ENCODE measurements at places on chromosomes 6 and 20.

GRCh38 chr20:23641936-23642751 is 4.4 kb upstream of the CST3 start:
- DNase-seq: no peak

DNA sequence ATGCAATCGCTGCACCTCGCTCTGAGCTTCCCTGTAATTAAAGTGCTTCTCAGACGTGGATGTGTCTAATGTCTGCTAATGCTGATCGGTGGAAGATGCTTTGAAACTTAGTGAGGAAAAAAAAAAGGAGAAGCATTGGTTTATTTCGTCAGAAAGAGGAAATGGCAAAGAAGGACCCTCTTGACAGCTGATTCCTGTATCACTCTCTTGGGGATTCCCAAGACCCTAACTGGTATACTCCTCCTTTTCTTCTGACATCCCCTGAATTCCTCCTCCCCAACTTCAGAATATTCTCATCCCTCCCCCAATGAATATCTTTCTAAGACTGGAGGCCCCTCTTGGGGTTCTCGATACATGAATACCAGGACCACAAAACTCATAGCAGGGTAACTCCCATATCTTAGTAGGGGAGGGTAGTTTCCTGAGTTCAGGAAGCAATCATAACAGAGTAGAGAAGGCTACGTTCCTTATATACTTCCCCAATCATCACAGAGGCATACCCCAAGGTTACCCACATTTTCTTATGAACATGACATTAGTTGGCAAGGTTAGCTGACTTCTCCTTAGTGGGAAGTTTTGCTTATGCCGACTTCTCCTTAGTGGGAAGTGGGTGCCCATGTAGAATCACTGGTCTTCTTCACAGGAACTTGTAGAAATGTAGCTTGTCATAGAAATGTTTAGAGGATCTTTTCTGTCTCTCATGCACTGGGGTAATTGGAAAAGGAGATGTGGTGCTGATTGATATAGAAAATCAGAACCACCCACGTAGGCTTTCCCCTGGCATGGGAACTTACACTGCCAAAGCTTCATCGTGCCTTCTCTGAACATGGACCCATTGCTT is 63.8 kb upstream of the ATXN1 start:
- DNase-seq: no peak

DNA sequence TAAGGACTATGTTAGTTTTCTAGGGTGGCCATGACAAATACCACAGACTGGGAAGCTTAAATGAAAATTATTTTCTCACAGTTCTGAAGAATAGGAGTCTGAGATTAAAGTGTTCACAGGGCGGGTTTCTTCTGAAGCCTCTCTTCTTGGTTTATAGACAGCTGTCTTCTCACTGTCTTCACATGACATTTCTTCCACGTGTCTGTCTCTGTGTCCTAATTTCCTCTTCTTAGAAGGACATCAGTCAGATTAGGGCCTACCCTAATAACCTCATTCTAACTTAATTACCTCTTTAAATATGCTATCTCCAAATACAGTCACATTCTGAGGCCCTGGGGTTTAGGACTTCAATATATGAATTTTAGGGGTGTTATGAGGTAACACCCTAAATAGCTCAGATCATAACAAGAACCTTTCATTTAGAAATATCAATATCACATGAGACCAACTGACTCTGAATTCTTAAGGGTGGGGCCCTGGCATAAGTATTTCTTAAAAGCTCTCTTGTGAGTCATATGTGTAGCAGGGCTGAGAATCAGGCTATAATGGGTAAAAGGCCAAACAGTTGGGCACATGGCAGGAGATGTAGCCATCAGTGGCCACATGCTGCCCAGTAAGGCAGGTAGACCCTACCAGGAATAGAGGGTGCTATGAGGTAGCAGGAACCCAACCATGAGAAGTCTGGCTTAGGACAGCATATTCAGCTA is 62.0 kb upstream of the TENT5A start:
- DNase-seq: no peak

DNA sequence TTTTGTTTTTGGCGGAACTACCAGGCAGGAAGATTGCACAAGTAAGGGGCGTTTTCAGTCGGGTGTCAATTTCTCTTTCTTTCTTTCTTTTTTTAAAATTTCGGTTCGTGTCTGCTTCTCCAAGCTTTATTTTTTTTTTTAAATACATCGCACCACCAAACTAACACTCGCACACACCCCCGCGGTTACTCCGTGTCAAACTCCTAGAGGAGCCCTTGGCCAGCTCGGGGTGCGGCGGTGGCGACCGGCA is 338 bp downstream of the UTRN start:
- DNase-seq: no peak

- no peak for DNase-seq
These were observed 53.6 kb upstream of the FRMD1 start for GRCh38 chr6:168132531-168133167.

DNA sequence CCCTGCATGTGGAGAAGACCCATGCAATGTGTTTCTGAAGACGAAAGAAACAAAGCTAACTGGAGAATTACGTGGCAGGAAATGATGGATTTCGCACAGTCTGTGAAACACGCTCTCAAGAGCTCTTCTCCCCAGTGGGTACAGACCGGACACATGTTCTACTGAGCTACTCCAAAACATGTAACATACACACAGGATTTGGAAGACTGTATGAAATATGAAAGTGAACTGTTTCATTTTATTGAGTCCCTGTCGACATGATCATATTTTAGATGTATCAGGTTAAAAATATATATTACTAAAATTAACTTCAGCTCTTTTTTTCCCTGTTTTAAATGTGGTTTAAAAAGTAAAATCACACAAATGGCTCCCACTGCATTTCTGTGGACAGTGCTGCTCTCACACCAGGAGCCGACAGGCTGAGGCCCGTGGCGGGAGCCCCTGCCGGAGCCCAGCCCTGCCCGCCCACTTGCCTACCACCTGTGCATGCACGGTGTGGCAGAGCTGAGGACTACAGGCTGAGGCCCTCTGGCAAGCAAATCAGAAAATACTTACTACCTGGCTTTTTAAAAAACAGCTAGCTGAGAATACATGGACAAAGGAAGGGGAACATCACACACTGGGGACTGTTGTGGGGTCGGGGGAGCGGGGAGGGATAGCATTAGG is 58.9 kb upstream of the NXT1 start:
- DNase-seq: no peak

DNA sequence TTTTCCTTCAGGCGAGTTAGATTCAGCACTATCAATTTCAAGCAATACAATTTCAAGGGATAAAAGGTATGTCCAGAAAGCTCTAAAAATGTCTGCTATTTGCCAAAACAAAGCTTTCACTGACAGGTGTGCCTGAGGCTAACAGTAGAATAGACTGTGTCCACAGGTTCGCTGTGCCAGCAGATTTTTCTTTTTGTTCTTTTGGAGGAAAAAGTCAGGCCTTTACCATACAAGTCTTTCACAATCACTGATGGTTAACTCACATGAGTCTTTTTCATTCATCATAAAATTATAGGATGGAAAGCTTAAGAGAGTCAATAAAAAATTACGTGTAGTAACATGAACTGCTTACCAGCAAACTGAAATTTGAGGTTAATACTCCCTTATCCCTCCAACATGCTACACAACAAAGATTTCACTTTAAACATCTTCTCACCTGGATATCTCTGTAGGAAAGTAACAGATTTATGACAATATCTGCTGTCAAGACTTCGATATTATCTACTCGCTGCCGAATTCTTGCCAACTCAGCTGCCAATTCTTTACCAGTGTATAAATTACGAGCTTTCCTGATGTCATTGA is 95.4 kb downstream of the MAP3K5 start:
- DNase-seq: no peak

GRCh38 chr20:63133481-63134091 is 82.3 kb downstream of the YTHDF1 start:
- no peak for DNase-seq

DNA sequence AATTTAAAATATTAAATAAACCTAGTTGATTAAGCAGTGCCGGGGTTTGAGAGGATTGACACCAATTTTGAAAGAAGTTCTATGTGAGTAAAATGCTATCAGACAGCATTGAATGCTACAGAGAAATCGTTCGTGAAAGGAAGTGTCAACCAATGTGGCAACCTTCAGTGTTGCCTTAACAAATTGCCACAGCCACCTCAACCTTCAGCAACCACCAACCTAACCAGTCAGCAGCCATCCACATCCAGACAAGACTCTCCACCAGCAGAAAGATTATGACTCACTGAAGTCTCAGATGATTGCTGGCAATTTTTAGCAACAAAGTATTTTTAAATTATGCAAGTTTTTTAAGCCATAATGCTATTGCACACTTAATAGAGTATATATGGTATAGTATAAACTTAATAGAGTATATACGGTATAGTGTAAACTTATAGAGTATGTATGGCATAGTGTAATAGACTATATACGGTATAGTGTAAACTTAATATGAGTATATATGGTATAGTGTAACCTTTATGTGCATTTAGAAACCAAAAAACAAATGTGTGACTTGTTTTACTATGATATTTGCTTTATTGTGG is 65.3 kb upstream of the ID4 start:
- DNase-seq: no peak

- DNase-seq: no peak
These were observed 1277.2 kb downstream of the GRIK2 start for GRCh38 chr6:102670735-102671134.

DNA sequence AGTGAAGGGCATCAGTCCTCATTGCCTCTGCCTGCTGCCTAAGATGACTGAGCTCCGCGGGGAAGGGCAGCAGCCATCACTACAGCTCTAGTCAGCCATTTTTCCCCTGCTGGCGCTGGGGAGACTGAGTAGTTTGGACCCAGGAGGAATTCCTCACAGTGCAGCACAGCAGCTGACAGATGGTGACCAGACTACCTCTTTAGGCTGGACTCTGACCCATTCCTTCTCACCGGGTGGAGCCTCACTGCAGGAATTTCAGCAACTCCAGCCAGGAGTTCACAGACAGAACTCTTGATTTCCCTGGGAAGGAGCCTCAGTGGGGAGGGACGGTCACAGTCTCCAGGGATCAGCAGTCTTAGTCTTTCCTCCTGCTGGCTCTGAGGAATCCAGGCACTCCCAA is 492.0 kb upstream of the MMS22L start:
- DNase-seq: no peak

GRCh38 chr6:88143421-88144157 is 22.6 kb downstream of the CNR1 start:
- DNase-seq: no peak

DNA sequence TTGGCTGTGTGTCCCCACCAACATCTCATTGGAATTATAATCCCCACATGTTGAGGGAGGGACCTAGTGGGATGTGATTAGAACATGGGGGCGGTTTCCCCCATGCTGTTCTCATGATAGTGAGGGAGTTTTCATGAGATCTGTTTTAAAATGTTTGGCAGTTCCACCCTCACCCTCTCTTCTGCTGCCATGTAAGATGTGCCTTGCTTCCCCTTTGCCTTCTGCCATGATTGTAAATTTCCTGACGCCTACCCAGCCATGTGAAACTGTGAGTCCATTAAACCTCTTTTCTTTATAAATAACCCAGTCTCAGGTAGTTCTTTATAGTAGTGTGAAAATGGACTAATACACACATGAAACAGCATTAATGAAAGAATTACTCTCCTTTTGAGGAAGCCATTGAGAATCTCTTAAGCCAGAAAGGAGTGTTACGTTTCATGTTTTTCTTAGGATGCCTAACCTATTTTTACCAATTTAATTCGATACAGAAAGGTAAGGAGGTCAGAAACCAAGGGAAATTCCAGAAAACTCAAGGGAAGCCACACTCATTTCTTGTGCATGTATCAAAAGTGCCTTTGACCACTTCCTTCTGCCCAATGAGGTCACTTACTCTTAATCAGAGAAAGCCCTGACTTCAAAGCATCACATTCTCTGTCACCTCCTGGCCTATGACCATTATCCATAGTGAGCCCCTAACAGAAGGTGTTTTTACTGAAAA is 24.7 kb upstream of the HINT3 start:
- no peak for DNase-seq

DNA sequence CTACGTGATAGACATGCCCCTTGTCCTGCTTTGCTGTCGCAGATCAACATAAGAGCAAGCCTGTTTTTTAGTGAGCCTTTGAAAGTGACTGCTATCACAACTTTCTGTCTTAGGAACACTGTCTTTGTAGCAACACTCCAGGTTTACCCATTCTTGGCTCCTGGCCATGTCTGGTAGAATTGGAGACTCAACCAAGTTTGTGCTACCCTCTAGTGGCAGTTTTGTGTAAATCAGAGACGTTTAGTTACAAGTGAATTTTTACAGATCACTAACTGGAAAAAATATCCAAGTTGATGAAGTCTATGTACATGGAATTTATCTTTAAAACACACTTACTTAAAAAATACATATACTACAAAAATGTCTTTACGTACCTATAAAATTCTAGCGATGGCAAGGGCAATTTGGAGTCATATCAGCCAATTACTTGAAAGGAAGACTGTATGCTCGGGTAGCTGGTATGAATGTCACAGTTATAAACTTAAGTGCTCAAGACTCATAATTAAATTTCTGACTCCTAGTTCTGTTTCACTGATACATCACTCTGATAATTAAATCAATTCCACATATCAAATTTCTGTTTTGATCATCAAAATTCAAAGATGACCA is 101.4 kb downstream of the ADGB start:
- no peak for DNase-seq

DNA sequence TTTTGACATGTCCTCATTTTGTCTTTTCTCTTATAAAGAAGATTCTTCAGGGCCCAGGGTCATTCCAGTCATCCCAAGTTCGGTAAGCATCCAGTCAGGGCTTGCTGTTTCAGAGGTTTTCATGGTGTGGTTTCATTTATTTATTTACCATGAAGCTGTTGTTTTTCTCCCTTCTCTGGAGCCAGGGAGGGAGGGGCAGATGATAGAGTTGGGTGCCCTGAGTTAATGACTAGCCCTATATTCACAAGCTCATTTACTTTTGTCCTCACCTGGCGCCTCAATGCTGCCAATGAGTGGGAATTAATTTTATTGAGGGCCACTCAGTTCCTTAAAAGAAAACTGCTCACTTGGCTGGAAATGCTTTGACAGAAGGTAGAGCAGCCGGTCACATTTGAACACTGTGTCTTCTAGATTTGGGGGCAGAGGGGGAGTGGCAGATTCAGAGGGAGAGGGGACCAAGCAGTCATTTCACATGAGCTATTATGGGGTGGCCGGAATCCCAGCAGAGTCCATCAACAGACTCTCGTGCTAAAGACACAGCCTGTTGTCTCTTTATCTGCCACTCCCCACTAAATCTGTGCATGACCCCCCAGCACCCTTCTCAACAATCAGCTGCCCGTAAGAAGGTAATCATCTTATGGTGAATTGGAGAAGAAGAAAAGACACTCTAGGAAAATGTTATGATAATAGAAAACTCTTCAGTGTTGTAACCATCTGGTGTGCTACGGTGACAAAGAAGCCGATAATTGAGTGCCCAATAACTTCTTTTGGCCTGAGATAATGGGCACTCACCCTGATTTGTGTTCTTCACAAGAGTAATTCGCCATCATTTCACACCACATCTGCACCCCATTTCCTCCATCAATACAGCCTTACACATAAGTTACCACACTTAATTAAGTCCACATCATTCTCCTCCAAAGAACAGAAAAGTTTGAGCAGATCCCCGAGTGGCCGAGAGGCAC is 573.5 kb upstream of the JAG1 start:
- DNase-seq: no peak
